ENCODE measurements at places on chromosomes 6 and 20.

DNA sequence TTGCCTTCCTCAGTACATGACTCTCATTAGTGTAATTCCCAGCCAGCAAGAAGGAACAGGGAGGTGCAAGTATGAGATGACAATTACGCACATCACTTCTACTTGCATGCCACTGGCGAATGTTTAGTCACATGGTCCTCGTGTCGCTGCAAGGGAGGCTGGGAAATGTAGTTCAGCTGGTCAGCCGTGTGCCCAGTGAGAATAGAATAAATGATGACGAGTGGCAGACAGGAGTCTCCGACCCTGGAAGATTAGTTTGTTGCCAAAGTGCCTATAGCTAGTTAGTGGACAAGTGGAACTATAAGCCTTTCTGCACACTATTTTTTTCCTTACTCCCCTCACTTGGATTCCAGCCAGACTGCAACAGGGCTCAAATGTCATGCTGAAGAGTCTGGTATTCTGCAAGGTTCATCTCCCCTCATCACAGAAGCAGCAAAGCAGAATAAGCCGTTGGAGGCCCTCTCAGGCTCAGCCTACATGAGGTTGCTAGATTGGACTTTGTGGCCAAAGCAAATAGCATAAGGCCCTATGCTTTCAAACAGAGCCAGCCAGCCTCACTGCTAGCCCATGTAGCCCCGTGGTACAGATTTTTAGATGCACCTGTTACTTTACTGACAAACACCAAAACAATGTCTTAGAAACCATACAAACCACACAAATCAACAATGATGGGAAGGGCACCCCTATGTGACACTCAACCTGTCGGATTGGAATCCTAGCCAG lies 9.7 kb downstream of the LINC00237 start:
- DNase-seq, result peak; percentile 18

DNA sequence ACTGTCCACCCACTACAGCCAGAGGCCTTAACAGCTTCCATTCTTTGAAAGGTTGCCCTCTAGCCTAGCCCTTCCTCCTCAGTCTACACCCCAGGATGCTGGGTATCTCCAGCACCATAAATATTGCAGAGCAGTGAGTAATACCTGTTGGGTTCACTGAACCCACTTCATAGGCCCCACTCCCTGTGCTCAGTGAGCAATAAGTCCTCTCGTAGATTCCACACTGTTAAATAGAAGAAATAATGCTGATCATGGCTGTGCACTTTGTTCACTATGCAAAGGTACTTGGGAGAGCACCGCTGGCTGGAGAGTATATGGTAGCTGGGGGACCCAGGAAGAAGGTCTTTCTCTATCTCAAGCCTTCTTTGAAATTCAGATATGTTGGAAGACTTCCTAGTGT lies 87.3 kb downstream of the RSPH3 start:
- no peak for DNase-seq

- peak; percentile 72 for DNase-seq
These were observed 1.3 kb upstream of the TAF4 start for GRCh38 chr20:62066983-62067433.

DNA sequence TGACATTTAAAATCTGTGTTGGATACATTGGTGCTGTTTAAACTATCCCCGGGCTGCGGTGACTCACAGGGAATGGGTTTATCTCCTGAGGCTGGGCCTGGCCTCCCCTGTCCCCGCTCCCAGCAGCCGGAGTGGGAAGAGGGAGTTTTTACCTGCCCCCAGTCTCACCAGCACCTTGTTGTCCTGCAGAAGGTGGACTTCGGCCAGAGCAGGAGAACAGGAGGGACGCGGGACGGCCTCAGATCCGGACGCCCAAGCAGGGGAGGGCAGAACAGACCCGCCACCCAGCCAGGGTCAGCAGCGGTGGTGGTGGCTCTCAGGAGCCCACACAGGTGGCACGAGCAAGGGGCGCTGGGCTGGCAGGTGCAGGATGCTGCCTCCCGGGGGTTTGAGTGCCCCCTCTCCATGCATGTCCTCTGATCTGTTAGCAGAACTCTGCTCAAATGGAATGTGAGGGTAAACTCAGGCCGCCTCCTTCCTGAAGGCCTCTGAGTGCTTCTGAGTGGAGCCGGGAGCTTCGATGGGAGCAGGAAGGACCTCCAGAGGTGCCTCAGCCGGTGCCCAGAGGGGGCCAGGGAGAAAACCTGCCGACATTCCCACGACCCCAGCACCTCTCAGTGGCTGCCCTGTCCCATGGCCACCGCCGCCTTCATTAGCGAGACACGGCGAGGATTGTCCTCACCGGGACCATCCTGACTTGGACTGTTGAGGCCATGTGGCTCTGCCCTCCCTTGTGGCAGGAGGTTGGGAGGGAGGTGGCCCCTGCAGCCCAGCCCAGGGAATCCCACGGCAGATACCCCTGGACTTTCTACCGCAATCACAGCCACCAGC lies 43.4 kb upstream of the MRGBP start:
- DNase-seq, result no peak

DNA sequence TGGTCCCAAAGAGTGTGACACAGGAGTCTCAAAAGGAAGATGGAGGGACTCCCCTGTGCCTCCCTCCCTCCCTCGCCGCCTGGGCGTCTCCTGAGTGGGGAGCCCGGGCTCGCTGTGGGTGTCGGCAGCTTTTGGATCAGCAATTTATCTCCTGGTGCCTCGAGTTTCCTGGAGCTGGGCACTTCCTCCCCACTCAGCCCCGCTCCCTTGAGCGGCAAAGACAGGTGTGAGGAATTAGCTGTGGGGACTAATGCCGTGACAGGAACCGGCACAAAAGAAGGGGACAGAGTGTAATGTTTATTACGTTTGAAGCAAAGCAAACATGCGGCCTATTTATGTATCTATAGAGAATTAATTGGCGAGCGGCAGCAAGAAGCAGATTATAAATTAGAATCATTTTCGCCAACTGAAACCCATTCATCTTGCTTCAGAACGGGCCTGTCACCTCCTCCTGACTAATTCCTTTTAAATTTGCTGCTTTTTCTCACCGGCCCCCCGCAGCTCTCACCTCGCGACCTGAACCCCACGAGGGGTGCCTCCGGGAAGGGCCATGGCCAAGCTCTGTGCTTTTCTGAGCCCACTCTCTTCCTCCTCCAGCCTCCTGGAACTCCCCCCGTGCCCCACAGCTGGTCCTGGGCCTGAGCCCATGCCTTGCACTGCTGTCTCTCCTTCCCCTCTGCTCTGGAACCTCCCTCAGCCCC lies 8.8 kb upstream of the CDH22 start:
- no peak for DNase-seq

GRCh38 chr20:24956001-24956841 lies 7.2 kb downstream of the CST7 start:
- no peak for DNase-seq

- no peak for DNase-seq
These were observed 78.1 kb upstream of the EZR start for GRCh38 chr6:158897236-158897635.

DNA sequence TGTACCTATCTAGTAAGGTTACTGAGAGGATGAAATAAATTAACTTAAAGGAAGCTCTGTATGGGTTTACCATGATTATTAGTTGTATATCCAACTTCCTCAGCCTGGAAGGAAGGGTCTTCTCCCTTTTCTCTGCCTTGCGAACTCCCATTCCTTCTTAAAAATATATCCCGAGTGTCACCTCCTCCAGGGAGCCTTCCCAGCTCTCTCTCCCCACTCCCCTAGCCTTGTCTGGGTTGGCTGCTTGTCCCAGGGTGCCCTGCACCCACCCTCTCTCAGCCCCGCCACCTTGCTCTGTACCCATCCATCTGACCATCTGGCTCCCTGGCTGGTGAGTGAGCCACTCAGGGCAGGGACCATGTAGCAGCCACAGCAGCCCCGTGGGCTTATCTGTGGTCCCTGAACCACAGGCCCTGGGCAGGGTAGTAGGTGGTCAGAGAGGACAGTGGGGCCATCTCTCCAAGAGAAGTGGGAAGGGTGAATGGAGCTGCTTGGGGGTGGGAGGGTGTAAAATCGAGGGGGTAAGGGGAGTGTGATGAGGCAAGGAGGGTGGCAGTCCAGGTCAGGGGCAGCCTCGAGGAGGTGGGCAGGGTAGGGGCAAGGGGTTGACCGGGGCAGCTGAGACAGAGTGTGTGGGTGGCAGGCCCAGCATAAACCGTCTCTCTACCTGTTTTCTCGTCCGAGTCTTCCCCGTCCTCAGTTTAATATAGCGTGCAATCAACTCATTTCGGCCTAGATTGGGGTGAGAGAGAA lies 12.8 kb downstream of the TEAD3 start:
- no peak for DNase-seq

- peak; percentile 52 for DNase-seq
These were observed 26.6 kb downstream of the RIN2 start for GRCh38 chr20:19784511-19785172.

DNA sequence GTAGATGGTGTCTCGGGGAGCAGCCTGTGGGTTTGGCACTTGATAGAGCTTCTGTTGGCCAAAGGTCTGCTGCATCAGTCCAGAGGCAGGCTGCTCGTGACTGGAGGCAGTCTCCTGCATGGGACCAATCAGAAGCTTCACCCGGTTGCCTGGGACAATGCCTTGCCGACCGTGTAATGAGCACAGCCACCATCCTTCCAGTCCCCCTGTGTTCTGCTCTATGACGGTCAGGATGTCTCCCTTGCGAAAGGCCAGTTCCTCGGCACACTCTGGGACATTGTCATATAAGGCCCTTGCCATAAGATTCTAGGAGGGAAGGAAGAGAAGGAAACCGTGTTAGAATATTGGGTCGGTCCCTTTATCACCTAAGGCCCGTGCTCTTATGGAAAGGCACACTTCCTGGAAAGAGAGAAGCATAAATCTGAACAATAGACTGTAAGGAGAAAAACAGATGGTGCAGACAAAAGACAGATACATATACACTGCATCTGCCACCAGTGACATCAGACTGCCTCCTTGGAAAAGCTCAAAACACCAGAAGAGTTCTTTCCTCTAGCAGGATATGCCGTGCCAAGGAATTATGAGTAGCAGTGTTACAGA lies 18.9 kb downstream of the NEDD9 start:
- DNase-seq, result no peak

DNA sequence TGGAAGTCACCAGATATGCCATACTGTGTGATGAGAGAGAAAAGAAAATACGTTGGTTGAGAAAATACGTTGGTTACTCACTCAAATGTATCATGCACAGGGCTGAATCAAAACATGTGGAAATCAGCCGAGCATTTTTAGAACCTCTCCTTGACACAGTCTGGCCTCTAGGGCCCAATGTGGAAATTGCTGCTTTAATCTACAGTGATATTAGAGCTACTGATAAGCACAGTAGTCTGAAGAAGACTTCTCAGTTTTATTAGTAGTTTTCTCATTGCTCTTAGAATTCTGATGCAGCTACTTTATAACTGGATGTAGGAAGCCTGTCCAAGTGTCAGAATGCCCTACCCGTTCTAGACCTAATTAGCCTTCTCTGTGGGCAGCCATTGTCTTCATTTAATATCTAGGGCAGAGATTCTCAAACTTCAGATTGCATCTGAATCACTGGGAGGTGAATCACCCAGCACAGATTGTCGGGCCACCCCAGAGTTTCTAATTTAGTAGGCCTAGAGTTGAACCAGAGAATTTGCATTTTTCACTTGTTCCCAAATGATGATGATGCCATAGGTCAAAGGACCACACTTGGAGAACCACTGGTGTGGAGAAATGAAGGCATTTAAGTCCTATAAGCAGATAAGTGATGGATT lies 229.1 kb downstream of the PLCB1 start:
- DNase-seq, result no peak

DNA sequence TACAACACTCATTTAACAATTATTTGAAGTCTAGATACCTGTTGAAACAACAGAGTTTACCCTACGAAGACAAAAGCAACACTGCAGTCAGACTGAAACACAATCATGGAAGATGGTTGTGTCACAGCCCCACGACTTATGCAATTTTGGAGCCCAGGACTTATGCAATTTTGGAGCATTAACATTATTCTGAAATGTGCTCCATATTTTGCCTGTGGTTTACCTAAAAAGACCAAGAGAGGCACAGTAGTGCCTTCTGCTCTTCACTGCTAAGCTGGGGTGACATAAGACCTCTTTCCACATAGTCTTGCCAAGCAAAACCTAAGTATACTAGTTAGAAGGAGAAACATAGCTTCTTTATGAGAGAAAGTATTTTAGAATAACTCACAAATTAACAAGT lies 216.5 kb downstream of the PTPRK start:
- no peak for DNase-seq

- no peak for DNase-seq
These were observed 16.9 kb downstream of the MUCL3 start for GRCh38 chr6:30957716-30958115.

GRCh38 chr20:37295595-37295994 lies 6.1 kb downstream of the MANBAL start:
- no peak for DNase-seq

- no peak for DNase-seq
These were observed 141.5 kb upstream of the PDE10A start for GRCh38 chr6:165804331-165805066.

DNA sequence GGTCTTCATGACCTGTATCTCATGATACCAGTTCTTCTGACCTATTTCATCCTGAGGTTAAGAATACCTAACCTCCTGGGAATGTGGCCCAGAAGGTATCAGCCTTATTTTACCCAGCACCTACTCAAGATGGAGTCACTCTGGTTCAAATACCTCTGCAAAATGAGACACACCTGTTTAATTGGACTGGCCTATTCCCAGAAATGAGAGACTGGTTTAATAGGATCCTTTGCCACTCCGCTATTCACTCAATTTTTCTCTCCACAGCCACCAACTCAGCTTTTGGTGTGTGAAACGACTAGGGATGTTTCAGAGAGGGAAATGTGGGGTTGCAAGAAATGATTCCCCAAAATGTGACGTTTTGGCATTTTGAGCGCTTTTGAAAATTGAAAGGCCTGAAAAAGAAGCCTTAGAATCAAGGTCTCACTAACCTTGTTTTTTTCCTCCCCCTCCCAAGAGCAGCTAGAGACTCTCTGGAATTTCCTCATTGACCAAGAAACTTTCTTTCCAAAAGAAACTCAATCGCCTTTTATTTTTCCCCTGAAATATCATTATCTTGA lies 45.5 kb upstream of the RNGTT start:
- no peak for DNase-seq

DNA sequence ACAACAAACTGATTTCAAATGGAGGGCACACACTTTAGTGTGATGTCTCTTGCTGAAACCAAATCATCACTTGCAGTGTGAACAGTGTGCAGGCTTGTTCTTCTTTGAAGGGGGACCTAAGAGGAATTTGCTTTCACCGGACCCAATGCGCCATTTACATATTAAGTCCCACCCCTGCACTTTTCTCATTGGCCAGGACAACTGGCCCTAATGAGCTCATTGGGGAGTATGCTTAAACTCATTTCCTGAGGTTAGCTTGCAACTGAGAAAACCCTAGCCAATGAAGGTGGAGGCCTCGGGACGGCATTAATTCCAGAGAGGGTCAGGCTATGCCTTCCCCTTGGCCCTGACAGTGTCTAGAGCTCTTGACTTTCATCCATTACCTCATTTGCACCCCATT lies 58.7 kb downstream of the VEGFA start:
- DNase-seq, result peak; percentile 24

Measured in GM20000 (cell line).